Type B pancreatic cell (in vitro differentiated cells): ENCODE measurements at places on chromosomes 12 and 14. TPM values are rescaled to one million over a fixed set of nuclear protein-coding genes. Genes with fewer than 3 reads are reported as not detected.

CACNA2D4 gene
- total RNA-seq = 0.87 and 1.1 TPM in 2 replicates

NDRG2 gene
- total RNA-seq = 150 and 214 TPM in 2 replicates

RIMBP2 gene
- total RNA-seq = 23.7 and 35.6 TPM in 2 replicates

BAZ1A gene
- 27.0 and 28.2 TPM in 2 replicates for total RNA-seq

GLI1 gene
- 3.5 and 22.7 TPM in 2 replicates for total RNA-seq

DNA sequence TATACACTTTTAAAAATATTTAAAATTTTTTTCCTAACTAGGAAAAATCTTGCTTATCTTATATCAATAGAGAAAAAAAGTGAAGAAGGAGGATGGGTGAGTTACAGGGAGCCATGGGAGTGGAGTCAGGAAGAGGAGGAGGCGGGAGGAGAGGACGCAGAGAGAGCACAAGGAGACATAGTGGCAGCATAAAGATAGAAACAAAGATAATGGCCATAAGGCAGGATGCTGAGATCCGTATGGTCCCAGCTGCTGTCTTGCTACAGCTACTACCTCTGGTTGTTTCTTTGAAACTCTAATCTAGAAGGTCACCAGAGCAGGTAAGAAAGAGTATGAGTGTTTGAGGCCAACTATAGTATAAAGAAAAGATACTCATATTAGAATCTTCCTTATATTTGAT lies 2.6 kb upstream of the SOX5 start:
- H3K27me3 ChIP-seq = peaks cover 8% of the 10 kb centered on the region
- no peak overlapping the region for H3K27ac ChIP-seq
- no peak overlapping the region for H3K4me3 ChIP-seq
- no peak for DNase-seq
- no peaks in the 10 kb centered on the region for H3K4me1 ChIP-seq
- H3K36me3 ChIP-seq = peaks cover 10% of the 10 kb centered on the region

- no peak overlapping the region for H3K27ac ChIP-seq
- peaks cover 4% of the 10 kb centered on the region for H3K4me1 ChIP-seq
- no peak overlapping the region for H3K4me3 ChIP-seq
- no peak for DNase-seq
- peaks cover 31% of the 10 kb centered on the region for H3K27me3 ChIP-seq
- peaks cover 17% of the 10 kb centered on the region for H3K36me3 ChIP-seq
Observed at GRCh38 chr12:1620092-1620491, 8.9 kb upstream of the WNT5B start.

GRCh38 chr14:65229748-65230728 lies 127.7 kb upstream of the MAX start:
- H3K4me3 ChIP-seq = peak overlapping the region; percentile 79
- H3K36me3 ChIP-seq = no peaks in the 10 kb centered on the region
- H3K4me1 ChIP-seq = peaks cover 54% of the 10 kb centered on the region
- peak overlapping the region; percentile 90 for H3K27ac ChIP-seq

- H3K27me3 ChIP-seq = peaks cover 24% of the 10 kb centered on the region
- no peak for DNase-seq
- H3K36me3 ChIP-seq = no peaks in the 10 kb centered on the region
- no peak overlapping the region for H3K27ac ChIP-seq
- H3K4me3 ChIP-seq = no peak overlapping the region
- H3K4me1 ChIP-seq = no peaks in the 10 kb centered on the region
Observed at GRCh38 chr12:118436986-118437385, 60.6 kb downstream of the SUDS3 start.

- no peak overlapping the region for H3K27ac ChIP-seq
- H3K27me3 ChIP-seq = peaks cover 7% of the 10 kb centered on the region
- no peaks in the 10 kb centered on the region for H3K4me1 ChIP-seq
- DNase-seq = no peak
- H3K36me3 ChIP-seq = no peaks in the 10 kb centered on the region
Observed at GRCh38 chr14:84804468-84804867, 725.5 kb upstream of the FLRT2 start.
